ENCODE measurements at places on chromosomes 12 and 14. TPM values are rescaled to one million over a fixed set of nuclear protein-coding genes. Genes with fewer than 3 reads are reported as not detected.

DNA sequence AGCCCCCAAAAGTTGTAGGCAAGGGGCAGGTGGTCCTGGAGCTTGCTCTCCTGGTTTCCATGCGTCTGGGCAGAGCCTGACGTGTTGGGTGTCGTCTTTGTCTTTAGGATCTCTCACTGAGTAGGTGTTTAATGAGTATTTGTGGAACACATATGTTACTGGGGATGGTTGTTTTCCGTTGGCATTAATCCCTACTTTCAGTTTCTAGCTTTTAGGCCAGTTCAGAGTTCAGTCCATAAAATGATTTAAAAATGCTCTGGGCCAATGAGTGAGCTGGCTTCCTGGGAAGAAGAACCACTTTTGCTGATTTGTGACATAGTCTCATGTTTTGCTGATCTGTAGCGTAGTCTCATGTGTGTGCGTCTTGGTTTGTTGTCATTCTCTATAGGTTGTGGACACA lies 10.9 kb downstream of the AACS start:
- DNase-seq, result no peak

ACRBP gene
- 12.6 TPM for total RNA-seq

P2RX4 gene
- total RNA-seq, result 62.7 TPM

GRCh38 chr12:106074361-106074705 lies 64.4 kb downstream of the NUAK1 start:
- DNase-seq, result no peak

DNA sequence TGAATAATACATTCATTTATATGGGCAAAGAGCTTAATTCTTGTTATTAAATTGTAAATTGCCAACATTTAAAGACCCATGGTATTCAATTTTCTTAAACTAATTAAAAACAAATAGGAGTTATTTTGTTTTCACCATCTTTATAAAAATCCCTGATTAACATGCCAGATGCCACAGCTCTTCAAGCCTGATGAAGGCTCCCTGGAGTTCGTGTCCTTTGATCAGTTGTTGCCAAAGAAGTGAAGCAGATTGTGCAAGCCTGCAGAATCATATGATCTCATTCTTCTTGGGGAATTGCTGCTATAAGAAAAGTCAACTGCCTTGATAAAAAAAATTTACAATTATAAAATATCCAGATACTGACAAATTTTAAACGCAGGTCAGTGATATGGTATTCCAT lies 288.3 kb upstream of the PPFIA2 start:
- no peak for DNase-seq

DNA sequence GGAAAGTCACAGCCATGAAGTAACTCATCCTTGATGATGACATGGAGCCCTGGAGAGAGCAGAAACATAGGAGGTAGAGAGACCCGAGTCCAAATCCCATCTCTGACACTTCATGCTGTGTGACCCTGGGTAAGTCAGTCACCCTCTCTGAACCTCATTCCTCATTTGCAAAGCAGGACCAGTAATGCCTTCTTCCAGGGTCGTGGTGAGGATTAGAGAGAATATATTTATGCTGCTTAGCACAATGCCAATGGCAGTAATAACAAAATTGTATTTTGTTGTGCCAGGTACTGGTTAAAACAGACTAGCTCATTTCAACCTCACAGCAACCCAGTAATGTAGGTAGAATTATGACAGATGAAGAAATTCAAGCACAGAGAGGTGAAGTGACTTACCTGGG lies 13.9 kb upstream of the RBM19 start:
- DNase-seq, result no peak

DNA sequence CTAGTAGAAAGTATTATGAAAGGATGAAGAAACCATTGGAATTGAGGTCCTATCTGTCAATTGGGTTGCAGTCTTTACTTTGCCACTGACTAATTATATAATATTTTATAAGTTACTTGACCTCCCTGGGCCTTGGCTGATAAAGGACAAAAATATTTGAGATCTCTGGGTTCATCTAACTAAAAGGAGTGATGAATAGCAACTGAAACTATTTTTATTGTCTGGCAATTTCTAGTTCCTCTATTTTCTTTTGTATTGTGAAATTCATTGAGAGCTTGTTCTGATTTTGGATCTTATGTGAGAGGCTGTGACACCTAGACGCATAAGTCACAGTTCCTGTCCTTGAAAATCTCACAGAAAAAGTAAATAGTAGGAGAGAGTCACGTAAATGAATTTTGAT lies 415.7 kb upstream of the ATP2B1 start:
- no peak for DNase-seq

- no peak for DNase-seq
Observed at GRCh38 chr14:23335623-23336022, 14.4 kb downstream of the PABPN1 start.

All from upper lobe of left lung (tissue), 6 donors.